BE2C (cell line): ENCODE measurements at places on chromosomes 13 and 19.

- no peak for DNase-seq
Measured at GRCh38 chr13:47632311-47632710, 368.8 kb downstream of the SUCLA2 start.

DNA sequence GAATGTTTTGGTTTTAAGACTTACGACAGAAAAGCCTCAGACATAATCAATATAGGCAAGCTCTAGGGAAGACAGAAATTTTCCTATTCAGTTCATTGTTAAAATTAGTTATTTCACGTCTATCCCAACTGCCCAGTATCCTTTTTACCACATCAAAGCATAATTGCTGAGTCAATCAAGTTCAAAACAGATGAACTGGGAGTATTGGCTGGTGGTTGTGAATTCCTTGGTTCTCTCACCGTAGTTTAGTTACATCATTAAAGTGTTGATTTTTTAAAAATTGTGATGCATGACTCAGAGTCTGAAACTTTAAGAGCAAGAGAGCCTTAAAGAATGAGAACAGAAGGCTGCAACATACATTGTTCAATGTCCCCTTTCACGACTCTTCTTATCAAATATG, 143.3 kb upstream of the FREM2 start:
- no peak for DNase-seq

DNA sequence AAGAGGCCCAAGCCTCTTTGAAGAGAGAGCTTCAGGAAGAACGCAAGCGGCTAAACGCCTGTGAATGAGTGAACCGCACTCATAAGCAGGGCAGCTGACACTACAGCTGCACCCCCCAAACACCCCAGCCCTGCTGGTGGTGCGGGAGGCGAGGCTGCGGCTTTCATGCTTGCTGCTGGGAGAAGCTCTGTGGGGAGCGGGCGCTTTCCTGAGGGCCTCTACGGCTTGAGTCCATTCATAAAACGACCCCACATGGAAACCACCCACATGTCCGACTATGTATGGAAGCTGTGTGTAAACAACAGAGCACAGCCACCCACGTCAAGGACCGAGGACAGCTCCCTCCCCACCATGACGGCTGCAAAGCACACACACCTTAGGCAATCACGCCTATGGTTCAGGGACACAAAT, 5.5 kb downstream of the AP3D1 start:
- DNase-seq: no peak

DNA sequence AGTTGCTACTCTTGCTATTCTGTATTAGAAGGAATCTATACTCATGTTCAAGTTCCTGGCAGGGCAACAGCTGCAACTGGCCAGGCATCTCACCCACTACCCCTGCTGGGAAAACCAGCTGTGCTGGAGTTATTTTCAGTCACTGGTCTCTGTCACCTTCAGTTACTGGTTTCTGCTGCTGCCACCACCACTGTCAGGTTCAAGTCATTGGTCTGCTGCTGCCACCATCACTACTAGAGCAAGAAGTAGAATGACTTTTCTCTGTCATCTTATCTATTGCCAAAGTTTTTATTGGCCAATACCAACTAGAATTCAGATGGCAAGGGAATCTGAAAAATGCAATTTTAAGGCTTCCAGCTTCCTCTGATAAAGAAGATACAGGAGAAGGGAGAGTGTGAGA, 1615.2 kb downstream of the OLFM4 start:
- DNase-seq: no peak

DNA sequence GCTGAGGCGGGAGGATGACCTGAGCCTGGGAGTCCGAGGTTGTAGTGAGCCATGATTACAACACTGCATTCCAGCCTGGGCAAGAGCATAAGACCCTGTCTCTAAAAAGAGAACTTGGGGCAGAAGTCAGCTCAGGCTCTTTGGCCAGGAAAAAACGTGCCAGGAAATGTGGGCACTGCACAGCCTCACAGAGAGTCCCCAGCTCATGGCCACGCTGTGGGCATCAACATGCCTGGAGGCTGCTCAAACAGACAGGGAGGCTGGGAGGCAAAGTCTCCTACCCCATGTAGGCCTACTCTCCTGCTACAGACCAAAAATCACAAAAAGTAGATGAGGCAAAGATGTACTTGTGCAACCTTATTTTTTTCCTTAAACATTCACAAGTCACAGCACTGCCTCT, 49.4 kb downstream of the PEPD start:
- no peak for DNase-seq

- DNase-seq: no peak
Measured at GRCh38 chr13:75670496-75670895, 34.4 kb downstream of the LMO7 start.
